ENCODE measurements at places on chromosomes 13 and 19.

- DNase-seq, result no peak
These were observed 271.0 kb upstream of the PRR20A start for GRCh38 chr13:56869671-56870070.

DNA sequence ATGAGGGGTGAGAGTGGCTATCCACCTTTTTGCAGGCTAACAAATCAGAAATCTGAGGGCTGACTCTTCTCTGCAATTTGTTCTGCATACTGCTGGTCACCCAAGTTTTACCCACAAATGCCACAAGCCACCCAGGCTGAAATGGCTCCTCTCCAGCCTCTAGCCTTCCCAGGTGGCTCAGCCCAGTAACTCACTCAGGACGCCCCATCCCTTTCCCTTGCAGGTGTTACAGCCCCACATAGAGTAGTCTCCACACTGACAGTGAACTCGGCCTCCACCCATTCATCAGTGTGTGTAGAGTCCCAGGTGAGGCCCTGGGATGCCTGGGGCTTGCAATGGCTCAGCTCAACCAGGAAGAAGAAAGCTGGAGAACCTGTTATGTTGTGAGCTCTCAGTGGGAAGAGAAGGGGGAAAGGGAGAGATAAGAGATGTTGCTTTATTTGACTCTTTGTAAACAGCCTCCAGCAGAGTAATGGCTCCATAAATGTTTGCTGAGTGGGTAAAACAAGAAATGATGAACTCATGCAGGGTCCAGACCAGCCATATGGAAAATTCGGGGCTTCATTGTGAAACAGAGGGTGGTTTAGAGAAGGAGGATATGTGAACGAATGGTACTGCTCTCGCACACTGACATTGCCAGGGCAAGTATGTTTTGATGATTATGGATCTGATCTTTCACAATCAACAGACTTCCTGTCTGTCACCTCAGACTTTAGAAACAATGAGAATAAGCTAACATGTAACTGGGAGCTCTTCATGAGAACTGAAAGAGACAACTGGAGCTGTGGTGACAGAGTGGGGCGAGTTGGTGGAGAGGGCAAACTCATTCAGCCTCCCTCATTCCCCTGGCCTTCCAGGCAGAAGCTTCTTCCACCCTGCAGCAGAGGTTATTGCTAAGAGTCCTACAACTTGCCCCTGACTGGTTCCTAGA, 74.2 kb upstream of the RFC3 start:
- no peak for DNase-seq

GRCh38 chr19:18501832-18502231, 20.0 kb downstream of the ELL start:
- DNase-seq, result no peak

- DNase-seq, result no peak
These were observed 155.0 kb upstream of the SERP2 start for GRCh38 chr13:44218501-44219240.

- no peak for DNase-seq
These were observed 185.9 kb downstream of the NALCN start for GRCh38 chr13:101230271-101230890.

DNA sequence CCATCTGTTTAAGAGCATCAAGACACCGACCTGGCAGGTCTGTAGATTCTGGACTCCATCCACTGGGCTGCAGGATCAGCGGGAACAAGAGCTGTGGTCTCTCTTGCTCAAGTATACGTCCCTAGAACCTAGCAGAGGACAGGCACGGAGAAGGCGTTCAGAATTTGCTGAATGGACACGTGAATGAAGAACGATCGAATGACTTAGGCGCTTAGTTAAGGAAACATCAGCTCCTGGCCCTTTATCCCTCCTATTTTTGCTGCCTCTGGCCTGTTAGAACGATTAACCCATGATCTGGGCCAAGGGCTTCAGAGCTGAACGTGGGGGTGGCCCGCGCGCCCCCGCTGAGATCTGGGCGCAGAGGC, 953 bp downstream of the DZIP1 start:
- no peak for DNase-seq

DNA sequence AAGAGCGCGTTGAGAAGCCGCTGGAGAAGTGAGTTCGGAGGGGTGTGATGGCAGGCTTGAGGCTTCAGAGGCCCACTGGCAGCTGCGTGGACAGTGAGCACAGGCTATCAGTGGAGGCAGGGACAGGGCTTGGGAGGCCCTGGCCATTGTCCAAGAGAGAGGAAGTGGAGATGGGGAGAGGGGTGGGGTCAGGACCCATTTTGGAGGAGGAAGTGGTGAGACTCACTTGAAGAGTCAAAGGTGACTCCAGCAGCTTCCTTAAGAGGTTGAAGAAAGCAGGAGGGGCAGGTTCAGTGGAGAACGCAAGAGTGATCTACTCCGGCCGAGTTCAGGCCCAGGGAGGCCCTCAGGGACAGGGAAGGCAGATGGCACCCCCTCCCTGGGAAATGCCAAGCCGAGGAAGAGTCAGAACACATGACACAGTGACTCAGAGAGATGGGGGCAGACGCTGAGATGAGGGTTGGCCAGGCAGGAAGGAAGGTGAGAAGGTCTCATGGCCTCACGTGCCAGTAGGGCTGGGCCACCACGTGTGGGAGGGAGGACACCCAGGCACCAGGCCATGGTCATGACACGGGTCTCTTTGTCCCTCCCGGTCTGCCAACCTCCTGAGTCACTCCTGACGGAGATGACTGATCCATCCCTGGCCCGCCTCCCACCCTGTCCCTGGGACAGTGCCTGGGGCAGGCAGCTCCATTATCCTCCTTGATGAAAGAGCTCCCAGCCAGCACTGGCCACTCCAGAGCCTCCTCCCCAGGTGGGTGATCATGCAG, 10.1 kb upstream of the CD22 start:
- DNase-seq, result no peak

Measured in hematopoietic multipotent progenitor cell treated with erythropoietin and hydrocortisone succinate and interleukin-3 and kit ligand, for 17 days (in vitro differentiated cells).